ENCODE measurements at places on chromosomes 5 and 9.

DNA sequence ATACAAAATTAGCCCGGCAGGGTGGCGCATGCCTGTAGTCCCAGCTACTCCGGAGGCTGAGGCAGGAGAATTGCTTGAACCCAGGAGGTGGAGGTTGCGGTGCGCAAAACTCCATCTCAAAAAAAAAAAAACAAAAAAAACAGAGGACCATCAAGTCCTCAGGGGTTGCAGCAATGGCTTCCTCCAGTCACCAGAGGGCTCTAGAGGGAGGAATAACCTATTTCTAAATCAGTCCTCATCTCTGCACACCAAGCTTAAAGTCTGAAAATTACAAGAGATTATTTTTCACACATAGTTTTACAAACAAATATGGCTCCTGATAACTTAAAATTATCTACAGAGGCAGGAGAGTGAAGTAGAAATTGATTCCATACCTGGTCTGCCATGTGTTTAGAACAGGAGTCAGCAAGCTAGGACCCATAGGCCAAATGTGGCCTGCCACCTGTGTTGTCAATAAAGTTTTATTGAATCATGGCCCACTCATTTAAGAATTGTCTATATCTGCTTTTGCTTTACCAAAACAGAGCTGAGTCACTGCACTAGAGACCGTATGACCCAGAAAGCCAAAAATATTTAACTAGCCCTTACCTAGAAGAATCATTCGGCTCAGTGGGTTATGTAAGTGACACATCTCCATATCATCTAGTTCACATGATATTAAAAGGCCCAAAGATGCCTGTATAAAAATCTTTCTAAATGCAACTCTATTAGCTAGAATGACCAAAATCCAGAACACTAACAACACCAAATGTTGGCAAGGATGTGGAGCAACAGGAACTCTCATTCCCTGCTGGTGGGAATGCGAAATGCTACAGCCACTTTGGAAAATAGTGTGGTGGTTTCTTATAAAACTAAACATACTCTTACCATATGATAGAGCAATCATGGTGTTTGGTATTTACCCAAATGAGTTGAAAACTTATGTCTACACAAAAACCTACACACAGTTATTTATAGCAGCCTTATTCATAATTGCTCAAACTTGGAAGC is 207.7 kb downstream of the FRMD3 start:
- no peak for DNase-seq

DNA sequence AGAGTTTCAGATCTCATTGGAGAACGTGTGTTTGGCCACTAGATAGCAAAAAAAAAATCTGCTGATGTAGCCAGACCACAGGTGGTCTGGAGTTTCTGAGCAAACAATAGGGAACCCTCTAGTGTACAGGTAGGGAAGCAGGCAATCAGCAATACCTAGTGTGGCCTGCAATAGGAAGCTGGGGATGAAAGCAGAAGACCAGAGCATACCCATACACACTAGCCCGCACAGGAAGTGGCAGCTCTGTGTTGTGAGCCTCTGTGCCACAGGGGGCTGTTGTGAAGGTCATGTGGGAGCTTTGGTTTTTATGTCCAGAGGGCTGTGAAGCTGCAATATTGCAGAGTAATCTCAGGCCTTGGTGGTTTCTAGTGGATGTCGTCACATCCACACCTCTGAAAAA is 81.2 kb downstream of the MTAP start:
- DNase-seq: no peak

DNA sequence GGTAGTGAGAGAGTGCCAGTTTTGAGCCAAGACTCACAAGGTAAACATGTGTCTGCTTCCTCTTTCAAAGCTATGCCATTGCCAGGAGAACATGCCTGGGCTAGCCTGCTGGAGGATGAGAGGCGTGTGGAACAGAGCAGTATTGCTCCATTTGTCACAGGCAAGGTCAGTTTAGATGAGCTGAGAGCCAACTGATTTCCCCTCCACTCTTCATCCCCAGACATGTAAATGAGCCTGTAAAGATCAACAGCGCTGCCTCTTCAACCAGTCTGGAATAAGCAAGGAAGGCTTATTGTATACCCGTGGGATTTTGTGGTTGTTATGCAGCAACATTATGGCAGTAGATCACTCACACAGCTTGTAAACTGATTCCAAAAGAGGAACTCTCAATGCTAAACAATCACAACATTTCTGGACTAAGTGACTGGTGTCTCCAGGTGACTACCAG is 8.2 kb upstream of the GDNF start:
- DNase-seq: no peak

- DNase-seq: no peak
Measured at GRCh38 chr5:81719743-81720345, 31.1 kb downstream of the SSBP2 start.

DNA sequence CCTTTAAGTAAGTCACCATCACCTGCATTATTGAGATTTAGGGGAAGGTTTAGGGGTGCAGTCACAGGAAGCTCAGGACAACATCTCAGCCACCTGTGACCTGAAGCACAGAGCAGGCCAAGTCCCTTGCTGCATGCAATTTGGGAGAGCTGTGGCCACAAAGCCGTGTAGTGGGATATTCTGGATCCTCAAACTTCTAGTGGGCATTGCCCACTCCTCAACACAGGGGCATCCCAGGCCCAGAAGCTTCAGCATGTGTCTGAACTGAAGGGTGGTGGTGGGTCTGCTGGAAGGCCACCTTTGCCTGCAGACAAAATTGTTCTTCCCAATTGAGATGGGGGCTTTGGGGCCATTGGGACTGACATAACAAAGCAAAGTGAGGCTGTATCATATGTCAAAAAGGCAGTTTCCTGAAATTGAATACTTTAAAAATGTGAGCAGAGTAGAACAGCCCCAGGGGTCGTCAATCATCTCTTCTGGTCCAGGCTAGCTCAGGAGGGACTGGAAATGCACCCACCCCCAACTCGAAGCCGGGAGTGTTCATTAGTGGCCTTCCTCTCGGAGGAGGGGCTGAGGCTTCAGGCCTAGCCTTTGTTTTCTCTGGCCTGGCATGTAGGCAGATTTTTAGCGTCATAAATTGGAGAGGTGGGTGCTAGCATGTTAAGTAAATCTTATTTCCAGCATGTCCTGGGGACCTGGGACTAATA is 2.8 kb upstream of the GADD45G start:
- no peak for DNase-seq
